Stimulated activated CD8-positive, alpha-beta memory T cell treated with anti-CD3 and anti-CD28 coated beads, Interleukin-2, amount 100 ng/mL, for 48 hours (primary cell): ENCODE measurements at places on chromosomes 6 and 20.

DNA sequence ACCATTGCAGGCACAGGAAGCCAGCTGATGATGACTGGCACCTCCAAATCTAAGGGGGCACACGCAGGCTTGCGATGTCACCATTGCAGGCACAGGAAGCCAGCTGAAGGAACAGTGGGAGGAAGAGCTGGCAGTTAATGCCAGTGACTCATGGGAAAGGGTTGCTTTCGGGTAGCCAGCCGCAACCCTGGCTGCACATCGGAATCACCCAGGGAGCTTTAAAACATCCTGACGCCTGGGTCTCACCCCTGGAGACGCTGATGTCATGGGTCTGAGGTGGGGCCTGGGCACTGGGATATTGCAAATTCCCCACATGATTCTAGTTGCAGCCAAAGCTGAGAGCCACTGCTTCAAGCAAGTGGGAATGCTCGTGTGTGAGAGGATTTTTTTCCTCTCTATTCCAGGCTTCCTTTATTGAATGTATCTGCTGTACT is 16.1 kb upstream of the CCN6 start:
- DNase-seq: no peak

GRCh38 chr6:153852481-153852880 is 186.6 kb upstream of the OPRM1 start:
- DNase-seq: no peak

- DNase-seq: no peak
These were observed 98.7 kb downstream of the TSHZ2 start for GRCh38 chr20:53070706-53071392.

DNA sequence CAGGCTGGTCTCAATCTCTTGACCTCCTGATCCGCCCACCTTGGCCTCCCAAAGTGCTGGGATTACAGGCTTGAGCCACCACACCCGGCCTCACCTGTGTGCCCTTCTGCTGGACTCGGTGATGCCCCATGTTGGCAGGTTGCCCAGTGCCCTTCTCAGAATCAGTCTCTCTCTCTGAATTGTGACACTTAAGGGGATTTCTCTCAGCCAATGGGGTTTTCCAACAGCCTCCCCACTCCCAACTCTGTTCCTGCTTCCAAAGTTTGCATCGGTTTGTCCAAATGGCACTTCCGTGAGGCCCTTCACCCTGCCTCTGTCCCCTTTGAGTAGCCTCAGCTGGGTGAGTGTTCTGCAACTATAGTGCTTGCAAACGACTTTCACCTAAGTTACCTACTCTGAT is 3.1 kb upstream of the MRPS10 start:
- DNase-seq: no peak

- no peak for DNase-seq
These were observed 35.1 kb upstream of the UNC93A start for GRCh38 chr6:167255918-167256553.

DNA sequence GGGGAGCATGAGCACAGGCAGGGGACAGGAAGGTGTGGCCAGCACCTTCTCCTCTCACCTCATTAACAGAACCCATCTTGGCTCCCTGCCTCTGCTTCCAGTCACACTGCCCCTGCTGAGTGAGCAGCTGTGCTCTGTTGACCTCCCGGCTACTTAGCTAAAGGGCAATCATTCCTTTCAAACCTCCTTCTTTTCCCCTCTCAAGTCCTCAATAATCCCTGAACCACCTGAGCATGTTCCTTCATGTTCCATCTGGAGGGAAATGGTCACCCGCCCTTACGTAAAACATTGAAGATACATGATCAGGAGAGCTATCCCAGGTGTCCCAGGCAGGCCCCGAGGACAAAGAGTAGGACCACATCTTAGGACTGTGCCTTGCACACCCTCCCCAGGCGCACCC is 21.7 kb upstream of the MRPS10 start:
- DNase-seq: no peak

GRCh38 chr6:45757443-45758130 is 258.1 kb downstream of the CLIC5 start:
- no peak for DNase-seq

- DNase-seq: no peak
These were observed 106.7 kb downstream of the TMEM242 start for GRCh38 chr6:157216570-157216969.

- no peak for DNase-seq
These were observed 312.3 kb downstream of the ESR1 start for GRCh38 chr6:152119831-152120230.

GRCh38 chr6:111782192-111782809 is 91.0 kb downstream of the FYN start:
- no peak for DNase-seq

DNA sequence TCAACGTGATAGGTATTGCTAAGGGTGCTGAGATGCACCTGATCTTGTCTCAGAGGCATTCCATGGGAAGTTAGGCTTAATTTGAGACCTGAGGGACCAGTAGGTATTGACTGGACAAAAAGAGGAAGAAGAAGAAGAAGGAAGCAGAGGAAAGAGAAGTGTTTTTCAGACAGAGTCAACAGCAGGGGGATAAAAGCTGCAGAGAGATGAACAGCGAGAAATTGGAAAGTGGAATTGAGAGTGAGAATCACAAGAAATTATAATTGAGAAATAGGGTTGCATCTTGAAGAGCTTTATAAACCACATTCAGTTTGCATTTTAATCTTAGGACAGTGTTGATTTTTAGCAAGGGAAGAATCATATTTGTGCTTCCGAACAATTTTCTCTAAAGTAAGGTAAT is 254.0 kb downstream of the CD83 start:
- DNase-seq: no peak

GRCh38 chr6:20001286-20001685 is 164.1 kb downstream of the ID4 start:
- DNase-seq: no peak

DNA sequence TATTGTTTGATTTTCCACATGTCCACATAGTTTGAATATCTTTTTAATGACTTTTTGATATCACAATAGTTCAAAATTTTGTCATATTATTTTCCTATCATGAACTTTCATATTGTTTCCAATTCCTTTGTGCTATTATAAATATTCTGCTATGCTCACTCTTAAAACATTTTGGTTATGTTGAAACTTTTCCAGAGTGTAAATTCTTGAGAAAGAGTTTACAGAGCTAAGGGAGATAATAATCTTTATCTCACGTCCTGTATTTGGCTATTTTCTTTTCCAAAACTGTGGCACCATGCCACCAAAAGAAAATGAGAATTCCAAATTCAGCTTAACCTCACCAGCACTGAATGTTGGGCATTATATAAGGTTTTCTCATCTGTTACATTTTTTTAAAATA is 210.9 kb downstream of the TFAP2B start:
- DNase-seq: no peak

DNA sequence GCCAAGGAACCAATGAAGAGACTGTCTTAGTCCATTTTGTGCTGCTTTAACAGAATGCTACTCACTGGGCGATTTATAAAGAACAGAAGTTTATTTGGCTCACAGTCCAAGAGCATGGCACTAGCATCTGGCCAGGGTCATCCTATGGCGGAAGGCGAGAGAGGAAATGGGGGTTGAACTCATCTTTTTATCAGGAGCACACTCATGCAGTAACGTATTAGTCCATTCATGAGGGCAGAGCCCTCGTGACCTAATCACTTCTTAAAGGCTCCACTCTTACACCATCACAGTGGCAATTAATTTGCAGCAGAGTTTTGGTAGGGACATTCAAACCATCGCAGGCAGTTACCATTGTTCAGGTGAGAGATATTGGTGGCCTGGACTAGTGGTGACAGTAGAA is 8.5 kb downstream of the ARFGEF2 start:
- DNase-seq: no peak

DNA sequence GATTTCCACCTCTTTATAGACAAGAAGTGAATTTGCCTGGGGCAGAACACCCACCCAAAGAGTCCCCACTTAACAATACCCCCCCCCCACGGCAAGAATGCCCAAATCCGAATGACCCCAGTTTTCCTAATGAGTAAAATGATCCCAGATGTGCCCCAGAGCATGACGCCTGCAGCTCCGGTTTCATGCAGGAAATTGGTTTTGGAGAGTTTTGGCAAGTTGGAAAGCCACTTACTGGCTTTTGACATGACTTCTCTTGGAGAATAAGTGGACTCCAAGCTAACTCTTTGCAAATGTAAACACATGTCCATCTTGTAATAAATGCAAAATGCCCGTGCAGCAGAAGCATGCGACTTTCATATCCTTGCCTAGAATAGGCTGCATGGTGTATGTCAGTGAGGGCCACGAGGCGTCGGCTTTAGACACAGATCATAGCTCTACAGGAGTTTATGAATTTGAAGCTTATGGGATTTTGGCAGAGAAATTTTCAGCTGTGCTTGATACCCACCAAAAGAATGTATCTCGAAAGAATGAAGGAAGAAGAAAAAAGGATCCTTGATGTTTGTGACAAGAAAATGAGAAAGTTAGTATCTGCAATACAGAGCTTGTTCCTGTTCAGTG is 24.2 kb downstream of the EDN3 start:
- no peak for DNase-seq

DNA sequence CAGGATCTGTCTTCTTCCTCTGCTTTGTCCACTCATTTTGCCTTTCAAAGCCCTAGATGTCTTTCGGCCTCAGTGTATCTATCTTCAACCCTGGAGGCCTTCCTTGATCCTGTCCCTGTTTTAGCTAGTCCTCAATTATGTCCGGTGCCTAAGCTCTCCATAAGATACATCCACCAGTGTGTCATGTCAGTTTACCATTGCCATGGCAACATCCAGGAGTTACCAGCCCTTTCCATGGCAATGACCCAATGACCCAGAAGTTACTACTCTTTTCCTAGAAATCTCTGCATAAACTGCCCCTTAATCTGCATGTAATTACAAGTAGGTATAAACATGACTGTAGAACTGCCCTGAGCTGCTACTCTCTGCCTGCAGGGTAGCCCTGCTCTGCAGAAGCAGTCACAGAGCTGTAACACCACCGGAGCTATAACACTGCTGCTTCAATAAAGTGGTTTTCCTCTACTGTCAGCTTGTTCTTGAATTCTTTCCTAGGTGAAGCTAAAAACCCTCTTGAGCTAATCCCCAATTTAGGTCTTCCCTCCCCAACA is 712.1 kb upstream of the AGPAT4 start:
- no peak for DNase-seq

DNA sequence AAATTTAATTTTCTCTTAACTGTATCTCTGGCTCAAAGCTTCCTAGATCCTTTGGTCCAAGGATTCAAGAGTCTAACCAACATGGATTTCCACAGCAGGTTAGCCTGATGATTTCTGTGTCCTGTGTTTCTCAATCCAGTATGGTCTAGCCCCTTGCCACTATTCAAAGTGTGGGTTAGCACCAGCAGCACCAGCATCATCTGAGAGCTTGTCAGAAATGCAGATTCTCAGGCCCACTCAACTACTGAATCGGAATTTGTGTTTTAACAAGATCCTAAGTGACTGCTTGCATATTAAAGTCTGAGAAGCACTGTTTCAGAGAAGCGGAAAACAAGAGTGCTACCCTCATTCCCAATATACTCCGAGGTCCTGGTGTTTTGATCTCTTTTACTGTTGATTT is 133.8 kb upstream of the PRDM1 start:
- DNase-seq: no peak

GRCh38 chr6:20559924-20560551 is 25.8 kb downstream of the CDKAL1 start:
- DNase-seq: no peak

DNA sequence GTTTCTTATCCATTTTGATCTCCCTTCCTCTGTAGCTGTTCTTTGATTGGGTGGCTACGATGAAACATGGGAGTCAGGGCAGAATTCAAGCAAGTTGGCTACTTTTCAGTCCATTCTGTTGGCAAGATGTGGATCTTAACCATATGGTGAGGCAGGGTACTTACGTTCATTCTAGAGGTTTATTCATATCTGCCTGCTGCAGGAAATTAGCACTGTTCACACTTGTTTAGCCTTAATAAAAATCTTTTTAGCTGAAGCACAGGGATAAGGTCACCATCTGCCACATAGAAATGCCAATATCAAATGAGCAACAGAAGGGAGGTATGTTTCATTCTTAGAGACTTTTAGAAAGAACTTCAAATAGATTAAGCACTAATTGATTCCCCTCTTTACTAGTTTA is 83.9 kb downstream of the GRIK2 start:
- DNase-seq: no peak

DNA sequence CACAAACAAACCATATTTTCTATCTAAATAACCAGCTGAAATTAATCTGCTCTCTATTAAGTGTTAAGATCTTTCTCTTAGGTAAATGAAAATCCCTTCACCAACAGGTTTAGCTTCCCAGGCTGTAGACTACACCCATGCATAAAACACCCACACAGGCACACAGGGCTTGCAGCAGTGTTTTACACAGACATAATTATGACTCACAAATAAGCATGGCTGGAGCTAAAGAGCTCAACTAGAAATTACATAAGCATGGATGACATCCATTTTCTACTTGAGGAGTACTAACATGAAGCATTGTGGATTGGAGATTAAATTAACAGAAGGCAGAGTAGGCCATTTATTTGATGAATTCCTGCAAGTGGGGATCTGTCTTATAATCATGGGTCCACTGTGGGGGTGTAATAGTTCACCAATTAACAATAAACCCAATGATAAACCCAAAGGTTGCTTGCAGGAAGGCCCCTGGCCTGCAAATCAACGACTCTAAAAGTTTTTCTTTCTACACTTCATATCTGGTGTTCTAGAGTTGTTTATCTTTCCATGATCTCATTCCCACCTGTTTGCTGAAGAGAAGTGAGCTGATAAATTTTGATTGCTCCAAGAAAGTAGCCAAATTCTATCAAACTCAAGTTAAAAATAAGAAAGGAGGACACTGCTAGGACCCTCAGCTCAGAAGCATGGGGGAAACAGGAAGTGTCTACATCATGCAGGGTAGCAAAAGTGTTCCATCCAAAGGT is 33.8 kb upstream of the E2F3 start:
- no peak for DNase-seq
